Posterior vena cava (tissue), 2 donors: ENCODE measurements at places on chromosomes 1 and 21.

GRCh38 chr1:86508583-86508969 is 38.3 kb upstream of the CLCA4 start:
- no peak for DNase-seq

DNA sequence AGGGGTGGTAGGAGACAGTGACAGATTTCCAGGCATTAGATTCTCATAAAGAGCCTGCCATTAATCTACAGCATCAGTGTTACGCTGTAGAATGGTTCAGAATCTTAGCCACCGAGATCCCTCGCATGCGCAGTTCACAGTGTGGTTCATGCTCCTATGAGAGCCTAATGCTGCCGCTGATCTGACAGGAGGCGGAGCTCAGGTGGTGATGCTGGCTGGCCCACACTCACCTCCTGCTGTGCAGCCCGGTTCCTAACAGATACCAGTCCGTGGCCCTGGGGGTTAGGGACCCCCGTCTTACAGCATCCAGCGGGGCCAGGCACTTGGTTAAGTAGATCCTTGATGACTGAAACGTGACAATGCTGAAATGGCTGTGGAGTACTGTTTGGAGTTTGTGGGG is 163.6 kb upstream of the C1orf21 start:
- no peak for DNase-seq

DNA sequence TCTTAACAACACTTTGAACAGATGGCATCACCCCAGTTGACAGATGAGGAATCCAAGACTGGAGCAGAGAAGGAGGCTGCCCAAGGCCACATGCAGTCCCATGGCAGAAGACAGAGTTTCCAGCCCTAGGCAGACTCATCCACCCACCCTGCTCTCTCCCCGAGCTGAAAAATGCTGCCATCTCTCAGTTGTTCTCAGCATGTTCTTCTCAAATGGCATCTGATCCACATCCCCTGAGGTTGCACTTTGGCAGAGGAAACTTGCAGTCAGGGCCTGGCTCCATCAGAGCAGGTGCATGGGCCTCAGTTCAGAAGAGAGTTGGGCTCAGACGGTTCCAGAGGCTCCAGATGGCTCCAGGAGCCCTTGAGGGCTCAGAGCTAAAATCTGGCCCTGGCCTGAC is 709.4 kb downstream of the MATN1 start:
- DNase-seq = no peak

- DNase-seq = no peak
Observed at GRCh38 chr21:34166468-34166867, 93.1 kb downstream of the MRPS6 start.

GRCh38 chr1:64363616-64364015 is 106.3 kb upstream of the CACHD1 start:
- no peak for DNase-seq

DNA sequence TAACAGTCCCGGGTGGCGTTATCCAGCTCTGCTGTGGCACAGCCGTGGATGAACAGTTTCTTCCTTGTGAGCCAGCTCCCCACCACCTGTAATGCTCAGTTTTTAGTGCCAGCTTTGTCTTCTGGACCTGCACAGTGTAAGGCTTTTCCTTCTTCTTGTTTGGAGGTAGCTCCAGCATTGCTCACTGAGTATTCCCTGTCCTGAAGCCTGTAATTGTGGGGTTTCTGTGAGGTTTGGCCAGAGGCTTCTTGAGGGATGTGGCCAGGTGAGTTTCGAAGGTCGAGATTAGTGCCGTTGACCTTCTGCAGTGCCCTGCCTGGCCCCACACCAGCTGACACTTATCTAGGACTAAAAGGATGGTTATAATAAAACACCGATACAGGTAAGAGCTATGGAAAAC is 75.0 kb downstream of the PBX1 start:
- DNase-seq = no peak

- no peak for DNase-seq
Observed at GRCh38 chr1:187236676-187237075, 407.9 kb downstream of the PLA2G4A start.

DNA sequence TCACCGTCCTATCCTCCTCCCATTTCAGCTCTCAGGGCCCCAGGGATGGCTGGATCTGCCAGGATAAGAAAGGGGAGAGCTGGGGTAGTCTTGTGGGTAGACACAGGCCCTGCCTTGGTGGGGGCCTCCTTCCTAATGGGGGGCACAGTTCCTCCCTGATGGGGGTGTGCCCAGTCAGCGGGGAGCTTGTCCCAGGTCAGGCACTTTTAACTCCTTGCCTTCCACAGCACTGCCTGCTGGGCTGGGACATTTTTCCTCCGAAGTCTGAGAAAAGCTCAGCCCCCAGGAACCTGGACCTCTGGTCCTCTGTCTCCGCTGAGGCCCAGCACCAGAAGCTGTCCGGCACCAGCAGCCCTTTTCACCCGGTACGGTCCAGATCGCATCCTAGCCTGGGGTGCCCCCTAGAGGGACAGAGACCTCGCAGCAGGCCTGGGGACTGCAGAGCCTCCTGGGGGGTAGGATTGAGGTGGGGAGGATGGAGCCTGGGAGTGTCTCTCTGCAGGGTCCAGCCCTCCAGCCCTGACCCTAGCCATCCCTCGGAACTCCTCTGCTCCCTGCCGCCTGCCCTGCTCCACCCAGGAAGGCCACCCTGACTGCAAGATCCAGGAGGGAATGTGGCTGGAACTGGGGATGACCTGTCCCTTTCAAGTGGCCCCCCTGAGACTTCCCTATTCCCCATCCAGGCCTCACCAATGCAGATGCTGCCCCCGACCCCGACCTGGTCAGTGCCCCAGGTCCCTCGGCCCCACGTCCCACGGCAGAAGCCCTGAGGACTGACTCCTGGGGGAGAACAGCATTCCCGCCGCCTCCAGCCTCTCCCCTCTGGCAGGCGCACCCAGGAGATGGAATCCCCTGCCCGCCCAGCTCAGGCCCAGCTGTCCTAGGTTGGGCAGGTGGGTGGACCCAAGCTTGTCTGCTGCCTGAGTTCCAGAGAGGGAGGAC is 12.0 kb downstream of the MIIP start:
- no peak for DNase-seq

DNA sequence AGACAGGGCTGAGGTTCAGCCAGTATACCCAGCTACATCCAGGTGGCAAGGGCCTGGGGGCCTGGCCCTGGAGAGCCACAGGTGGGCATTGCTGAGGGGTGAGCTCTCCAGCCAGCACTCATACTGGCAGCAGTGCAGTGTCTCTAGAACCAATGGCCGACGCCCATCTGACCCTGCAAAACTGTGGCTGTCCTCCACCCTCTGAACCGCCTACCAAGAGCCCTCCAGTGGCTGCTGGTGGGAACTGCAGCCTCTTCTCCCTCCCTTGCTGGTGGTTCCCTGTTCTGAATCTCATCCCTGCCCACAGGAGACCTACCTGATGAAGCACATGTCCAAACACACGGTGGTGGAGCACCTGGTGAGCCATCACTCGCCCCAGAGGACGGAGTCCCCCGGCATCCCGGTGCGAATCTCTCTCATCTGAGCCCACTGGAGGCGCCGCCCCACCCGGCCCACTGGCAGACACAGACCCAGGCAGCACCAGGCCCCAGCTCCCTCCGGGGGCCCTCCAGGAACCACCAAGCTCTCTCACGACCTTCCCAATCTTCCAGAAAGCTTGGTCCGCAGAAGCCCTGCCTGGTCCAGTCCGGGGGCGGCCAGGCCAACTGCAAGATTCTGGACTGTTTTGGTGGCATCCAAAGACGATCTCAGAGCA is 22.1 kb downstream of the A3GALT2 start:
- DNase-seq = peak; percentile 93

GRCh38 chr1:2271841-2272655 is 43.9 kb downstream of the SKI start:
- no peak for DNase-seq

DNA sequence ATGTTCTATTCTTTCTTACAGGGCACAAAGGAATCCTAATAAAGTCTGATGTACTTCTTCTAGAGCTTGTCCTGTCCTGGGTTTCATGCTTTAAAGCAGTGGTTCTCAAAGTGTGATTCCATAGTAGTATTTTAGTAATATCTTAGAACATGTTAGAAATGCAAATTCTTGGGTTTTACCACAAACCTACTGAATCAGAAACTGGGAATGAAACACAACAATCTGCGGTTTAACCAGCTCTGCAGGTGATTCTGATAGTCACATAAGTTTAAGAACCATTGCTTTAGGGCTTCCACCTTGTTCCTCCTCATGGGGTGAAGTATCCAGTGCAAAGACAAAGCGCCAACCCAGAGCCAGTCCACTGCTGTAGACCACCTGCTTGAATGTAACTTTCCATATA is 41.1 kb downstream of the NGF start:
- DNase-seq = no peak

- DNase-seq = no peak
Observed at GRCh38 chr1:38052750-38053415, 6.3 kb upstream of the POU3F1 start.

GRCh38 chr1:232223887-232224286 is 406.0 kb downstream of the SIPA1L2 start:
- no peak for DNase-seq

GRCh38 chr1:206658264-206658980 is 23.1 kb downstream of the DYRK3 start:
- peak; percentile 84 for DNase-seq

GRCh38 chr1:21165076-21165475 is 11.6 kb downstream of the EIF4G3 start:
- no peak for DNase-seq

- DNase-seq = no peak
Observed at GRCh38 chr1:186440584-186440983, 20.3 kb downstream of the PDC start.

- DNase-seq = no peak
Observed at GRCh38 chr1:182110635-182111034, 49.1 kb upstream of the ZNF648 start.

- no peak for DNase-seq
Observed at GRCh38 chr1:111746614-111746999, 7.4 kb upstream of the INKA2 start.

- DNase-seq = no peak
Observed at GRCh38 chr1:11651017-11651416, 3.2 kb downstream of the FBXO2 start.

GRCh38 chr1:41870076-41870562 is 48.6 kb downstream of the HIVEP3 start:
- no peak for DNase-seq

GRCh38 chr21:45541221-45542039 is 810 bp downstream of the SLC19A1 start:
- DNase-seq = peak; percentile 95

- no peak for DNase-seq
Observed at GRCh38 chr1:56472860-56473259, 106.5 kb downstream of the PLPP3 start.

DNA sequence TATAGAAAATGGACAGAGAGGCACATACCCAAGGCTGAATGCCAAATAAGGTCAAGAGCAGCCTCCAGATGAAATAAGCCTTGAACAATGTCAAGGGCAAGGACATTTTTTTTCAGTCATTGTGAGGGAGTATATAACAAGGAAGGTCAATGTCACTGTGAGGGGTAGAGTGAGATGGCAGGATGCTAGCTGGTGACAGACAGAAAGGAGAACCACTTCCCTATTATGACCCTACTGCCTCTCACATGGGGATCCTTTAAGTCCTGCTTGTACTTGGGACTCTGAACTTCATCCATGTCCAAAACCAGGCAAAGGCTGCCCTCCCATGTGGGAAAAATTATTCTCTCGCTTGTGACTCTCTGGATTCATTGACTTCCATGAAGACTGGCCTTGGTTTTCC is 119.5 kb upstream of the COA6 start:
- DNase-seq = no peak

DNA sequence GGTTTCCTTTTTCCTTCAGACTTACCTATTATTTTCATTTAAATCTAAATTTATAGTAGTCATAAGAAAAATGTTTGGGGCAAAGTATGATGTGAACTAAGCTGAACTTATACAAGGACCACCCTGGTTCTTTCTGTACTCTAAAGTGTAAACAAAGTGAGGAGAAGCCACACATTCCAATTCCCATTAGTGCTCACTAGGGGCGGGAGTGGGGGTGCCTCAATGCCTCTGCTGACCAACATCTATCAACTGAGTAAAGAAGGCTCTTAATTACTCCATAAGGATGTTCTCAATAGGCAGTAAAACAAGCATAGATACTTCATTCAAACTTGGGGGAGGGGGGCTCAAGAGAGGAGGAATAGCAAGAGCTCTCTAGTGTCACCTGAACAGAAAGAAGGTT is 151.7 kb downstream of the CDC42BPA start:
- no peak for DNase-seq

- no peak for DNase-seq
Observed at GRCh38 chr1:224141693-224142092, 27.8 kb downstream of the FBXO28 start.

- DNase-seq = no peak
Observed at GRCh38 chr1:61981870-61982660, 212.6 kb upstream of the L1TD1 start.

- DNase-seq = no peak
Observed at GRCh38 chr1:99396389-99396788, 132.1 kb downstream of the PLPPR4 start.

GRCh38 chr1:196659471-196659870 is 7.6 kb downstream of the CFH start:
- DNase-seq = no peak

- DNase-seq = no peak
Observed at GRCh38 chr1:39262802-39263201, 58.3 kb downstream of the MACF1 start.

DNA sequence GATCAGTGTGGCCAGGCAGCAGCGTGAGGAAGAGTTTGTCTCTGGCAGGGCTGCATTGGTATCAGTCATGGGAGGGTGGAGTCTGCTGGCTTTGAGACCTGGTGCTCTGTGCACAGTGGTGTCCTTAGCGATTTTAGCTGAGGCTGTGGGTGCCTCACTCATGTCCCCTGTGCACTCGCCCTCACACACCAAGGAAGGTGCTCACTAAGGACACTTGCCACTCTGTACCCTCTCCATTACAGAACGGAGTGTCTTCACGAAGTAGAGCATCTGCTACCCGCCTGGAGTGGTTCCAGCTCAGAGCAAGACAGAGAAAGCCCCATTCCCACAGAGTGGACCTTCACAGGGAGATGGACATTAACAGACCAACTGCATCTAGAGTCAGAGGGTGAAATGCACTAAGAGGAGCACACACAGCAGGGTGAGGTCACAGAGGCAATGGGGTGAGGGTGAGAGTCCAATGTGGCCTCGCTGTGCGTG is 117.9 kb downstream of the MATN1 start:
- no peak for DNase-seq

- DNase-seq = no peak
Observed at GRCh38 chr1:58818075-58818474, 34.2 kb upstream of the JUN start.

GRCh38 chr1:207331354-207332313 is 10.2 kb downstream of the CD55 start:
- DNase-seq = no peak

DNA sequence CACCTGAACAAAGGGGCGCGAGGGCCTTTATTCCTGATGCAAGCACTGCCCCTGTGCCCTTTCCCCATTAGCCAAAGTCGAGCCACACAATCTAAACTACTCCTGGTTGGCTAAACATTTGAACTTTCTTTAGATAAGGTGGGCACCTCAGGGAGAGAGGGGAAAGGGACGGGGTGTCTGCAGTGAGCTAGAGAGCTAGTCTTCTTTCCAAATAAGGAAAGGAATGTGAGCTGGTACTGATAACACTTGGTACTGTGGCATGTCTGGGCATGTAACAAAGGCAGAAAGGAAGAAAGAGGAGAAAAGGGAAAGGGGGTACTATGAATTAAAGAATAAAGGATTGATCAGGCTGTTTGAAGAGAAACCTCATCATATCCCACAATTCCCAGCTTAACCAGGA is 62.8 kb downstream of the OVGP1 start:
- no peak for DNase-seq

GRCh38 chr1:9413877-9414213 is 121.2 kb downstream of the SPSB1 start:
- no peak for DNase-seq

GRCh38 chr1:26336477-26337205 is 17.3 kb downstream of the CRYBG2 start:
- DNase-seq = peak; percentile 83
